ENCODE measurements at places on chromosomes 1 and 21.

DNA sequence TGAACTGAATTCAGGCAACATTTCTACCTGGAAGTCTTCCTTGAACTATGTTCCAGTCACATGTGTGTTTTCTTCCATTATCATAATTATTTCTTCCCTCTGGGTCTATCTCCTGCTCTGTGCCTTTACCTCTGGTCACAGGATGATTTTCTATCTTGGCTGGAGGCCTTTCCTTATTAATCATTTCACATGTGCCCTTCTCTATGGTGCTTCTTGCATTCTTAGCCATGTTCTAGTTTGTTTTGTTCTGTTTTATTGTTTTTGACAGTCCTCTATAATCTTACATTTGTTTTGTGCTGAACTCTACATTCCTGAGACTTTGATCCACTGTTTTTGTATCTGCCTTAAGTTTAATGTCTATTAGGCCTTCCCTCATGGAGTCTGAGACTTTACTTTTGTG lies 51.0 kb downstream of the SGIP1 start:
- DNase-seq, result no peak

GRCh38 chr21:42155045-42155855 lies 63.7 kb upstream of the ABCG1 start:
- DNase-seq, result no peak

DNA sequence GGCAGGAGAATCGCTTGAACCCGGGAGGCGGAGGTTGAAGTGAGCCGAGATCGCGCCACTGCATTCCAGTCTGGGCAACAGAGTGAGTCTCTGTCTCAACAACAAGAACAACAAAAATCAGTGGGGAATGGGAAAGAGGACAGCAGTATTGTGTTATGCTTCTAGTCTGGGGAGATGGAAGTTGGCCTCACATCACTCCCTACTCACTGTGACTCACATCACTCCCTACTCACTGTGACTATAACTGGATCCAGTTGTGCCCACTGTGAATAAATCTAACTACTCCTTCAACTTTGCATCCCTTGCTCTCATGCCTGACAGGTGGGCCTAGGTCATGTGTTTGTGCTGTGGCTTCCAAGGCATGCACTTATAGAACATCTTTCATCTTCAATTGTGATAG lies 285.4 kb upstream of the USP24 start:
- DNase-seq, result no peak

- DNase-seq, result no peak
Measured at GRCh38 chr1:198212675-198213074, 55.9 kb downstream of the NEK7 start.

DNA sequence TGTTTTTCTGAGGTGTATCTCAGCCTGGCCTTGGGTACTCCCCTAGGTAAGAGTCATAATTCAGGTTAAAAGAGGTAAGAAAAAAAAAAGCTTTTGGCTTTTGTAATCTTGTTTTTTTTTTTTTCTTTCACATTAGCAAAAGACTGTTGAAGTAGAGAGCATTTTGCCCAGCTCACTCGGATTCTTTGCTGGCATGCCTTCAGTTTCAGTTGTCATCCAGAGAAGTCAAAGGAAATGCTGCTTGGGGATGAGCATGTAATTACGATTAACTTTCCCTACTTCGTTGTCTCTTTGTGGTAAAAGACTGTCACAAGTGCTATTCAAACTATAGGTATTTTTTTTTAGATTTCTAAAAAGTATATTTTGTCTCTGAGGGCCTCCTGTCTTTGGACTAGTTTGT lies 6.3 kb downstream of the BACH1 start:
- no peak for DNase-seq

GRCh38 chr1:94022471-94023189 lies 98.3 kb downstream of the ABCA4 start:
- no peak for DNase-seq

DNA sequence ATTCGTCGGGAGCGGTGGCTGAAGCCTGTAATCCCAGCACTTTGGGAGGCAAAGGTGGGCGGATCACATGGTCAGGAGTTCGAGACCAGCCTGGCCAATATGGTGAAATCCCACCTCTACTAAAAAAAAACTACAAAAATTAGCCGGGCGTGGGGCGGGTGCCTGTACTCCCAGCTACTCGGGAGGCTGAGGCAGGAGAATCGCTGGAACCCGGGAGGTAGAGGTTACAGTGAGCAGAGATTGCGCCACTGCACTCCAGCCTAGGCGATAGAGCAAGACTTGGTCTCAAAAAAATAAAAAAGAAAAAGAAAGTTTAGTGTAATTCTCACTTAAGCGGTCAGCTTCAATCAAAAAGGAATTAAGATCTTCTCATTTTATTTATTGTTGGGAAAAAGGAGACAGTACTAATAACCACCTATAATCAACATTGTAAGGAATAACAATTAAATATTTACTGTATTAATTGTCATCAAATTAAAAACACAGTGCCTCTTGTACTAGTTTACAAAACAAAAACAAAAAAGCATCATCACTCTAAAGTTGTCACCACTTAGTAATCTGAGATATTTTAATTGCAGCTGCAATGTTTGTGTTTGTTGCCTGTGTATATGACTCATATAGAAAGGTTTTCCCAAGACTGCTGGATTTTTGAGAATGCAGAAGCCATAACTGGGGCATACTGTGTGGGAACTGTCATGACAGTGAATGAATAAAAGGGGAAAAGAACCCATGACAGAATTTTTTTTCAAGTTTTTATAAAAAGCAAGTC lies 3.7 kb downstream of the FBXO42 start:
- DNase-seq, result no peak

DNA sequence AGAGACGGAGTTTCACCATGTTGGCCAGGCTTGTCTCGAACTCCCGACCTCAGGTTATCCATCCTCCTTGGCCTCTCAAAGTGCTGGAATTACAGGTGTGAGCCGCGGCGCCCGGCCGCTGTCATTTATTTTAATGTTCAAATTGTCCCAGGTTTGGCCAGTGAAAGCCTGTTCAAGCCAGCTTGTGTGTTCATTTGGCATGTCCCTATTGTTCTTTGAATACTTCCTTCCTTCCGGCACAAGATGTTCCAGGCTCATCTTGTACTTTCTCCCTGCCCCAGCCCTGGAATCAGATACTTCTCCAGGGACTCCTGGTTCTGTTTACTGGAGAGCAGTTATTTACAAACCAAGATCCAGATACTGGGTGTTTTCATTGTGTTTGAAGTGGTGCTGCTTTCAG lies 37.0 kb downstream of the ZBTB8B start:
- DNase-seq, result no peak

GRCh38 chr1:172117800-172118199 lies 276.5 kb downstream of the DNM3 start:
- DNase-seq, result no peak

- peak; percentile 59 for DNase-seq
Measured at GRCh38 chr1:110087812-110088738, 17.6 kb upstream of the ALX3 start.
